WTC11 (cell line): ENCODE measurements at places on chromosomes 6 and 20. TPM values are rescaled to one million over a fixed set of nuclear protein-coding genes. Genes with fewer than 3 reads are reported as not detected.

The PTCRA gene
- total RNA-seq: not detected in 3 replicates

GRCh38 chr20:57180387-57180786 is 86.1 kb downstream of the BMP7 start:
- no peak for DNase-seq

The C20orf204 gene
- 1.6 to 2.4 TPM (median 2.1 TPM) in 3 replicates for total RNA-seq

DNA sequence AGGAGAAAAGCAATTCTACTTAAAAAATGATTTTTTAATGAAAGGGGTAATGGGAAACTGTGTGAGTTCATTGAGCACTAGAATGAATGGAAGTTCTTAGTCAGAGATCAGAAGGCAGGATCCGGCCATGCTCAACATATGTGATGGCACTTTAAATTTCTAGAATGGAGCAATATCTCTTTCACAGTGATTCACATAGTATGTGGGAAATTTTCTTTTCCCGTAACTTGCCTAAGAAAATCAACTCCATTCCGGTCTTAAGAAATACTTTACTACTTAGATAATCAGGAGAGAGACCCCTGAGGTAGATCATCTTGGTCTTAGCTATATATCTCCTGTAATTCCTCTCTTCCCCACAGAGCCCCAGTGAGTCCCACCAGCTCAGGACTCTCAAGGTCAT is 131.8 kb downstream of the SCML4 start:
- no peak for DNase-seq

The SLC17A1 gene
- not detected in 3 replicates for total RNA-seq

- no peak for DNase-seq
Measured at GRCh38 chr6:72094506-72094905, 208.2 kb downstream of the RIMS1 start.

DNA sequence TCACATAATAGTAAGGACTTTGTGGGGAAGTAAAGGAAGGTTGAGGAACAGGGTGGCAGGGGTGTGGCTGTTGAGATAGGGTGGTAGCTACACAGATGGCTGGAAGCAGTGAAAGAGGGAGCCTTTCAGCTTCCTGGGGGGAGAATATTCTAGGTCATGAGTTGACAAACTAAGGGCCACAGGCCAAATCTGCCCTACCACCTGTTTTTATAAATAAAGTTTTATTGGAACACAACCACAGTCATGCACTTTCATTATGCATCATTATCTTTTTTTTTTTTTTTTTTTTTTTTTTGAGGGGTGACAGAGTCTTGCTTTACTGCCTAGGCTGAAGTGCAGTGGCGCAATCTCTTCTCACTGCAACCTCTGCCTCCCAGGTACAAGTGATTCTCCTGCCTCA is 243.1 kb downstream of the NFATC2 start:
- no peak for DNase-seq

GRCh38 chr6:53010504-53010903 is 15.4 kb upstream of the GSTA4 start:
- DNase-seq: no peak

The REM1 gene
- not detected in 3 replicates for total RNA-seq

The RAET1G gene
- total RNA-seq: not detected in 3 replicates

The TREM2 gene
- 0.18 TPM in 1 of 3 replicates, not detected in the others for total RNA-seq

The BANF2 gene
- not detected in 3 replicates for total RNA-seq

GRCh38 chr20:219290-220115 is 7.6 kb upstream of the DEFB129 start:
- DNase-seq: no peak

DNA sequence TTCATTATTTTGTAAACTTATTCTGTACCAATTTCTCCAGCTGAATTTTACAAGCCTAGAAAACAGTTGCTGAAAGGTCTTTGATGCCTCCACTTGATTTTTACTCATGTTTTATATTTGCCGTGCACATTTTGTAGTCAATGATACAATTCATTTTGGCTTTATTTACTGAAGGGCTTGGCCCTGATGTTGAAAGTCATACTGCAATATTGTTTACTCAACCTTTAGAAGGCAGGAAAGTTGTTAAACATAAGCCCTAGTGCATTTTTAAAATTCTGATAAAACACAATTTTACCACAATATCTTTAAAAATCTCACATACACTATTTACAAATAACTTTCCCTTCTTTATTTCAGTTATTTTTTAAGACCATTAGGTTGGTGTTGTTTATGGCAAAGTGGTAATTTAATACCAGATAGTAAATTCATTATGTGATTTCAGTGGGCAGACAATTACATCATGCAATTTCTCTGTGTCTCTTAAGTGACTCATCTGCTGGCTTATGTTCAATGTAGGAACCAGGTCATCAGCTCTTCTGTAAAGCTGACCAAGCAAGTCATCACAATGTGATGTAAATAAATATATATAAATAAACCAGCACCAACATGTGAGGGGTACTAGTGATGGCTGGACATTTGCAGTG is 121.1 kb upstream of the SLC35B3 start:
- no peak for DNase-seq

The PTPRK gene
- 39.9 to 44.8 TPM (median 41.3 TPM) in 3 replicates for total RNA-seq

DNA sequence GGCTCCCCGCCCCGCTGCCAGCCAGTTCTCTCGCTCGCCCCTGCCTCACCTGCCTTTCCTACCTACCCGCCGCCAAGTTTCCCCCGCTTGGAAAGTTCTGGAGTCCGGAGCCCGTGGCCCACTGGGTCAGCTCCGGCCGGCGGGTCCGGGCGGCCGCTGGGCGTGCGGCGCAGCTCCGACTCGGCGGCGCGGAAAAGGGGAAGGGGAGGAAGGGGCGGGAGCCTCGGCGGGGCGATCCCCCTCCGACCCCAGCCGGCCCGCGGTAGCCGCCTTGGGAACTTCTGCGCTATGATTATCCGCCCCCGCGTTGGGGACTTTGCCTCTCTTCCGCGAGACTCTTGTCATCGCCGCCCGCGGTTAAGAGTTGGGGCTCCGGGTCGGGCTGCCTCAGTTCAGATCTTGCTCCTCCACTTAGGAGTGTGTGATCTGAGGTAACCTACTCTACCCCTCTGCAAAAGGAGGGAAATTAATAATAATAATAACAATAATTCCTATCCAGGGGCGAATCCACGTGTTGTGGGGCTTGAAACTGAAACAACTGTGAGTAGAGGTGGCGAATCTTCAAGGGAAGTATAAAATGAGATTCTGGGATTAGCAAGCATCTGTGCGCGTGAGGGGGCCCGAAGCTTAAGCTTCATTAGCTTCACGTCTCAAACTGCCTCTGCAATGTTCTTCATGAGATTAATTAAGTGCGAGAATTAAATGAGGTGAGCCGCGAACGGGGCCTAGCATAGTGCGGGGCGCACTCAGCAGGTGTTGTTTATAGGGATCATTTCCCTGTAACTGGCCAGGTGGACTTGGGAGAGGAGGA is 30.8 kb downstream of the SF3B5 start:
- peak; percentile 49 for DNase-seq

DNA sequence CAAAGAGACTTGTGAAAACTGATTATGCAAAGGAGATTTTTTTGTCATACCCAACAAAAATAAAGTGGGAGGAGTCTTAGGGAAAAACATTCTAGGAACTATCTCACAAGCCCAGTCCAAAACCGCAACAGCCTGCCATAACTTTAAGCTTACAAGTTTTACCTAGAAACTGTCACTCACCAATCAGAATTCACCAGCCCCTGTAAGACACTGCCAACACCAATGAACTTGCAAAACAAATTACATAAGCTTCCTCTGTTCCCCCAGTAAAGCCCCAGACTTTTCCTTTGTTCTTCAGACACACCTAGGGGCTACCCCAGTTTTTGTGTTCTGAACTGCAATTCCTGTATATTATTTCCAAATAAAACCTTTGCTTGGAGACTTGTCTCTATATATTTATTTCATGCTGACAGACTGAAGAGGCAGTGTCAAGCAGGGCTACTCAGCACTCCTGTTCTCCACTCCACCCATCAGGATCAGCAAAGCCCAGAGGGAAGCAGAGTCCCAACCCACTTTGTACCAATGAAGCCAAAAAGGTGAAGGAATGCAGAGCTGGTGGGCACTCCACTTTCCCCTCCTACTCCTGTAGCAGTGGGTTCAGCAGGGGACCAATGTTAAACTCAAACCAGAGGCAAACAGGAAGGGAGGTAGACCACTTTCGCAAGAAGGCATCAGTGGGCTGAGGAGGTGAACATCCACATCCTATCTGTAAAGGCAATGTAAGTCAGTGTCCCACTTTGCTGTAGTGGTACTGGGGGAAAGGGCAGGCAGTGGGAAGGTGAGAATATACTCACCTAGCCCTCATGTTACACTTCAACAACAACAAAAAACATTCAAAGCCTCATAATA is 142.5 kb upstream of the RUNX2 start:
- no peak for DNase-seq

The MANEA gene
- 6.1 to 9.0 TPM (median 7.0 TPM) in 3 replicates for total RNA-seq

GRCh38 chr20:37651932-37652331 is 41.9 kb upstream of the CTNNBL1 start:
- peak; percentile 69 for DNase-seq

DNA sequence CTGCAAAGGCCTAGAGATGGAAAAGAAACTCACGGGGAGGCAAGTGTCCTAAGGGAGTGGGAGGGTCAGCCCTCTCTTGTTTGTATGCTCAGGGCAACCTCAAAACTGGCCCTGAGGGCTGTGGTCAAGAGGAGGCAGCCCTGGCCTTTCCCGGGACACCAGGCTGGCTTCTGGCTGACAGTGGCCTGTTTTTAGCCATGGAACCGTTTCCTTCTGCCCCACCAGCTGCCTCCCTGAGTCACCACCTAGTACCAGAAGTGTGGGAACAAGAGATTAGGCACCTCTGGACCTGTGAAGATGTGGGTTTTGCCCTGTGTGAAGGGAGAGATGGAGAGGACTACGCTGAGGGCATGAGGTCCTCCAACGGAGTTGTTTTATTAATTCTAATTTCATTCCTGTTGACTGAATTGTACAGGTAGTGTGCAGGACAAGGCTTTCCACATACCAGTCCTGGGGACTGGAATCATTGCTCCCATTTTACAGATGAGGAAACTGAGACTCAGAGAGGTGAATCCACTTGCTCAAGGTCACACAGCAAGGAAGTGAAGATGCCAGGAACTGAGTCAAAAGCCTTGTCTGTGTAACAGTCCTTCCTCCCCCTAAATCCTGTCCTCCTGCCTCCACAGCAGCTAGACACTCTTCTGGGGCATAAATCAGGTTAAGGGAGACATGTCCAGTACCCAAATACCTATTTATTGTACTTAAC is 5.5 kb downstream of the FOXS1 start:
- DNase-seq: no peak

DNA sequence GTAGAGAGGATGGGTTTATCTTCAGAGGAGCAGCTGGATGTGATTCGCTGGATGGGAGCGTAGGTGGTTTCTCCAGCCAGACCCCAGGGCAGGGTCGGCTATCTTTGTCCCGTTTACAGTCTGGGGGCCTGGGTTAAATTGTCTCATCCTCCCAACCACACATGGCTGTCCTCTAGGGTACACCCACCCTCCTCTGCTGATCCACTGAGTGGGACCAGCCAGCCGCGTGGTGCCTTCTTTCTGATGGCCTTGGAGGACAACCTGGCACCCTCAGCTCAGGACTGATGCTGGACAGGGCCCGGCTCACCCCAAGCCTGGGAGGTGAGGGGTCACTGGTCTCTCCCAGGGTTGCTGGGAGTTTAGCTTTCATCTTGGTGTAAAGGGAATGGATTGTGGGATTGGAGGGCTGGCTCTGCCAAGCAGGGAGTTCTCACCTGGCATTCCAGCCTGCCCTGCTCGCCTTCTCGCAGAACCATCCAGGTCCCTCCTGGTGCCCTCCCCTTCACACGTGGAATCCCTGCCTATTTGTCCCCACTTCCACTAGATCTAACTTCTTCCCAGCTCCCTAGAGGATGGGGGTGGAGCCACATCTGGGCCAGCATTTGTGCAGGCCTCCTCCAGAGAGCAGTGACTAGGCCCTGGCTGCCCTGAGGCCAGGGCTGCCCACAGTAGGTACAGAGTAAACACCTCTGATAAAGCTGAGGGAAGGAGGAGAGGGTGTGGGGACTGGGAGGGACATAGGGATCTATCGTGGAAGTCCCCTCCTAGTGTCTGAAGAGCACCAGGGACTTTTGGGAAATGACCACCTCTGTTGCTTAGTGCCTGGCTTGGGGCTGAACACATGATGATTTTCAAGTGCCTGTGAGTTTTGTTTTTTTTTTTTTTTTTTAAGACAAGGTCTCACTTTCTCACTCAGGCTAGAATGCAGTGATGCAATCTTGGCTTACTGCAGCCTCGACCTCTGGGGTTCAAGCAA is 1.6 kb downstream of the ITPR3 start:
- DNase-seq: no peak

The IP6K3 gene
- 0.44 to 1.1 TPM (median 0.89 TPM) in 3 replicates for total RNA-seq

GRCh38 chr20:22821796-22822195 is 213.3 kb upstream of the SSTR4 start:
- no peak for DNase-seq

DNA sequence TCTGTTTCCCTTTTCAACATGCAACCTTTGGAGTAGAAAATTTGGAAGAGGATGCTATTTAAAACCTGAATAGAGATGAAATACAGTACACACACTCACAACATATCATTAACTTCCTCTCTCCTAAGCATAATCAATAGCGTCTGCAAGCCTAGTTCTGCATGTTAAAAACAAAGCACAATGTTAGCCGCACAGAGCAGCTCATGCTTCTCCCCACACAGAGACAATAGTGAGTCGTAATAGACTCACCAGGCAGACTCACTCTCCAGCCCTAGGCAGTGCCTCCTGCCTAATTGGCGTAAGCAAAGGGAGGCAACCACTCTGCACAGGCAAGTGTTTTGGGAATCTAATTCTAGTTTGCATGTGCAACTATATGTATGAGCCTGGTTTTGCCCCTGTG is 45.8 kb upstream of the ARID1B start:
- DNase-seq: no peak

DNA sequence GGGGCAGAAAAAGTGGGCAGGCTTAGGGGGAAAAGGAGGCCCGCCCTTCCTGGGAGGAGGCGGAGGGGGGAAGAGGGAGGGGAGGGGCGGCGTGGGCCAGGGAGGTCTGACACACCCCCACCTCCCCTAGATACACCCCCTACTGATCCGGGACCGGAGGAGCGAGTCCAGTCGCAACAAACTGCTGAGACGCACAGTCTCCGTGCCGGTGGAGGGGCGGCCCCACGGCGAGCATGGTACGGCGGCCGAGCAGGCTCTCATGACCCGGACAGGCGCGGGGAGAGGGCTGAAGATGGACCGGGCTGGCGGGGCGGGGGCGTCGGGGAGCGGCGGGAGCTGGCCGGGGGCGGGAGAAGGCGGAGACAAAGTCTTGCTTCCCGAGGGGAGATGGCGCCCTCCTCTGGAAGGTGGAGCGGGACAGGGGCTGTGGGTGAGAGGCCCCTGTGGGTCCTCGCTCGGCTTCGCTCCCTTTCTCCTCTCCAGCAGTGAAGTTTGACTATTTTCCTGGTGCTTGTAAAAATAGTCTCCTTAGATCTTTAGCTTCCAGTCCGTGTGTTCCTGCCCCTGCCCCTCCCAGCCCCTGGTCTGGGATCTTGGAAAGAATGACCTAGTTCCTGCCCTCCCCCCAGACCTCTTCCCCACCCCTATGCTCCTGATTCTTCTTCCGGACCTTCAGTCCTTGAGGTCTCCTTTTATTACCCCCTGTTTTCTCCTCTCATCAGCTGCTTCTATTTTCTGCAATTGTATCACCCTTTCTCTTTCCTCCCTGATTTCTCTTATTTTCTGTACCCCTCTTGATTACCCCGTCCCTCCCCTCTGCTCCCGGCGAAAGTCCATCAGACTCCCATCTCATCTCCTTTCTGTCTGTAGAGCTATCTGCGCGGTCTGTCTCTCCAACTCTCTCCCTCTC is 6.1 kb downstream of the SYNGAP1 start:
- DNase-seq: peak; percentile 93

GRCh38 chr6:123447315-123447937 is 189.3 kb downstream of the TRDN start:
- no peak for DNase-seq
